A549 treated with RU486 at 1 μM for 4 hours (cell line): ENCODE measurements at places on chromosomes 1 and 21. TPM values are rescaled to one million over a fixed set of nuclear protein-coding genes. Genes with fewer than 3 reads are reported as not detected.

RIIAD1 gene
- not detected in 5 replicates for total RNA-seq

SPRR2B gene
- not detected in 5 replicates for total RNA-seq

BRDT gene
- total RNA-seq, result not detected in 5 replicates

LRRIQ3 gene
- total RNA-seq, result 0.35 to 1.0 TPM (median 0.70 TPM) in 5 replicates

TDRD5 gene
- 0.03 to 0.09 TPM (median 0.05 TPM) in 3 of 5 replicates, not detected in the others for total RNA-seq

MPL gene
- total RNA-seq, result 0.31 TPM in 1 of 5 replicates, not detected in the others
